ENCODE measurements at places on chromosomes 1 and 21.

DNA sequence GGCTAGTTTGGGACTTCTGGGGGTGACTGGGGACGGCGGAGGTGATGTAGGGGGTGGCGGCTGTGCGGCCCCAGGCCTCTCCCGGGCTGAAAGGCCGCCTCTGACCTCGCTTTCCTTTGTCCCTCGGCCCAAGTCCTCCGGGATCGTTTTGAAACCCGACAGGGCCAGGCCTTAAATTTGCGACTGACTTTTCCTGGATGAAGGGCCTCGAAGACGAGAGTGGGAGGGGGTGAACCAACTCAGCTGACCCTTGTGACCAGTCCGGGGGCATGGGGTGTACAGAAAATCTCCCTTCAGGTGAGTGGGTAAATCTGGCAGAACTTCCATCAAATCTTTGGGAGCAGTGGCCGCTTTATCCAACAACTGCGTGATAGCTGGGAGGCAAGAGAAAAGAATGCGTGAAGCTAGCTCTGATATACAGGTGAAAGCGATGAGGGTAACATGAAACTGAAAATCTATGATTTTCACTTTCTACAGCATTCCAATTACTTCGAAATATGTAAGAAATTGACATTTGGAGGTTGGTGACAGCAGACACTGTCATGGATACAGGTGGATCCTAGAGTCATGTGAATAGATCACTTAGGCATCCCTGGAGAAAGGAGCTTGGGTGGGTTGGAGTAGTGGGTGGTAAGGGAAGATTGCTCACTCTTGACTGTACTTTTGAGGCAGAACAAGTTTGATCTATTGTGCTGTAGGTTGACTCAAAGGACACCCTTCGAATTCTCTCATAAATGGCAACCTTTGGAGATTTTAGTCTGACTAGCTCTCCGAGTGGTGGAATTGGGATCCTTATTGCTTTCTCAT lies 885 bp downstream of the AHCYL1 start:
- no peak for DNase-seq

- DNase-seq: no peak
Observed at GRCh38 chr21:19950347-19950746, 1047.9 kb upstream of the NCAM2 start.

DNA sequence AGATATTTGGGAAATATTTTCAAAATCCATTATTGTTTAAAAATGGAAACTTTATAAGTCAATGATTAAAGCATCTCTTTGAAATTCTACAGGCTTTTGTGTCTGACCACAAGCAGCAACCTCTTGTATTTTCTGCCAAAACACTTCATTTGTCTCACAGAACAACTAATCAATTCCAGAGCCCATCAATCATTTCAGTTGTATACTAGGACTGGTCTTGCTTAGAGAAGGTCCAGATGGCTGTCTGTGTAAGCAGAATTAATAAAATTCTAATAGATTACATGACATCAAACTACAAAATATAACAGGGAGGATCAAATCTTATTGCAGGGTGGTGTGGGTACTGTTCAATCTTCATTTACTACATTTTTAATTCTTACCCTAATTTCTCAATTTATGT lies 76.4 kb downstream of the ACBD6 start:
- DNase-seq: no peak

DNA sequence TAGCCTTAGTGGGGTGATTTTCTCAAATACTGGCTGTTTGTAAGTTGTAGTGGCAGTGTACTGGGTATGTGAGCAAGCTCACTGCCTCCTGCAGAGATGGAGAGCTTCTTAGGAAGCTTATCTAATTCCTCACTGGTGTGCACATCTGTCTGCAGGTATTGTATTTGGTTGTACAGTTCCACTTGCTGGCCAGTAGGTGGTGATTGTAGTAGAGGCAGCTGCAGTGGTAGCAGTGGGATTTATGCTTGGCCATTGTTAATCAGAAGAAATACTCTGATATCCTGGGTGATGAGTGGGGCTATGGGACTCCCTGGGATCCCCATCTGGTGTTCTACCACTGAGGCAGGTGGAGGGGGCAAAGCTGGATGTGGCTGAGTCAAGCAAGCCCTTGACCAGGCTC lies 276.1 kb upstream of the SPAG17 start:
- no peak for DNase-seq

GRCh38 chr1:177138347-177138746 lies 26.2 kb downstream of the ASTN1 start:
- DNase-seq: no peak

DNA sequence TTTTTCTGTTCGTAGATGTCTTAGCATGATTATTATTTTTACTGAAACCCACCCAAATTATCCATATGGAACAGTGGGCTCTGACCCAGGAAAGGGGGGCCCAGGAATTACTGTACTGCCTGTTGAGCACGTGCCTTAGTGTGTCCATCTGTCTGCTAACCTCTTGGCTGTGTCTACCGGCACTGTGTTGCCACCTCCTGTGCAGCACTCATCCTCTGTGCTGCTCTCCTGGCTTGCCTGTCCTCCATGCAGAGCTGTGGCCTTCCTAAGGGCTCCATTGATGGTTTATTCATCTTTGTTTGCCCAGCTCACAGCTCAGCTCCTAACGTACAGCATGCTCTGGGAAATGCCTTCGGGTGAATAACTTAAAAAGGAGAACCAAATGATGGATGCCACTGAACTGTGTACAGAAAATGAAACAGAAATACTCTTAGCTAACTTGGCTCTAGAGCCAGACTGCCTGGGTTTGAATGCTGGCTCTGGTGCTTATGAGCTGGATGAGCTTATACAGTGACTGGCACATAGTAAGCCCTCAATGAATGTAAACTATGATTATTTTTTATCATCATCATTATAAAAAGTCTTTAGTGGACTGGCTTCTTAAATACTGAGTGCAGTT lies 11.4 kb upstream of the RPTN start:
- DNase-seq: no peak

DNA sequence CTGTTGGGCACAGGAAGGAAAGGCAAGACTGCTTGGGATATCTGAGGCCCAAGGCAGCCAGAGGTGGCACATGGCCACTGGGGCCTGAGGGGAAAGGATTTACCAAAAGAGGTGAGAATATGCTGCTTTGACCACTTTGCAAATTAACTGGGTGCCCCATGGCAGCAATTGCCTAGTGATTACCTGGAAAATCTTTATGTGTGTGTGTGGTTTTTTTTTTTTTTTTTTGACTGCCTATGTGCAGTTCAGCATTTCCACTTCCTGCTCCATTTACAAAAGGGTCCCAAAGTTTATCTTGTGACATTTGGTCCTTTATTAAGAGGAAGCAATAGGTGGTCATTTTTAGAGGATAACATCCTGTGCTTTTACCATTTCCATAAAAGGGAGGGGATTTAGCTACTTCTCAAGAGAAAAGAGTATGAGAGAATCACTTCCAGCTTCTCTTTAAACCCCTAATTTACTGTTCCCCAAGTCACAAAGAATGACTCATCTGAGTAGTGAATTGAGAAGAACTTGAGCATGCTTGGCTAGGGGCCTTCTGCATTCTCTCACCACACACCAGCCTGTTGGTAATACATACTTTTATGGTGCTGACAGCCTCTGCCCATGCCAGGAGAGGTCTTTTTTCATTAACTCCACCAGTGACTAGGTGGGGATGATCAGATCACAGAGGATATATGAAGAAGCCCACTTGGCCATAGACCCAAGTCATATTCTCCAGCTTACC lies 52.1 kb downstream of the SYDE2 start:
- DNase-seq: no peak

- DNase-seq: no peak
Observed at GRCh38 chr1:207649210-207649753, 4.3 kb downstream of the CR1L start.

DNA sequence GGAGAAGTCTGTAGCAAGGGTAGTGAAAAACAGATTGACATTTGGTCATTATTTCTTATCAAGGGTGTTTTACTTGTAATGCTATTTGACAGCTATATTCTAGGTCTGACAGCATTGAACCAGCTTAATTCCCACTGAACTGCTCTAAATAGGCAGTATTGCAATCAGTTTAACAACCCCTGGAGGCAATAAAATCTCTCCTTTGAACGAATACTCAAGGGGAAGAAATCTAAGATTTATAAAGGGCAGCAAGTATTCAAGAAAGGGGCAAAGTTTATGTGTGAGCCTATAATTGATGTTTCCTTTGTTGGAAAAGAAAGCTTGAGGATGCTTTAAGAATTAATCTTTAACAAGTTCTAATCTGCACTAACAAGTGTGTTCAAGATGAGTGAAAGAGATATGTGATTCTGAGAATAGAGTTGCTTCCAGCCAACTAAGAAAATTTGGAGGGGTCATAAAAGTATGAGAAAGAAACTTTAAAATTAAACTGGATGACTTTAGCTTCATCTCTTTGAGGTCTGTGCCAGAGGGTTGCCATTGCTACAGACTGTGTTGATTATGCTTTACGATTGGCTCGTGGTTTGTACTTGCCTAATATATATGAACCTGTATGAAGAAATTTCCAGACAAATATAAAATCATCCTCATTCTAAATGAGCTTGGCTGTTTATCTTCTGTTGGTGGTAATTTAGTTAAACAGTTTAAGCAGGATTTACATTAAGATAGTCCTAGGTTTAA lies 72.5 kb downstream of the ZNF326 start:
- no peak for DNase-seq

GRCh38 chr1:167685844-167686243 lies 35.9 kb upstream of the MPZL1 start:
- DNase-seq: no peak

DNA sequence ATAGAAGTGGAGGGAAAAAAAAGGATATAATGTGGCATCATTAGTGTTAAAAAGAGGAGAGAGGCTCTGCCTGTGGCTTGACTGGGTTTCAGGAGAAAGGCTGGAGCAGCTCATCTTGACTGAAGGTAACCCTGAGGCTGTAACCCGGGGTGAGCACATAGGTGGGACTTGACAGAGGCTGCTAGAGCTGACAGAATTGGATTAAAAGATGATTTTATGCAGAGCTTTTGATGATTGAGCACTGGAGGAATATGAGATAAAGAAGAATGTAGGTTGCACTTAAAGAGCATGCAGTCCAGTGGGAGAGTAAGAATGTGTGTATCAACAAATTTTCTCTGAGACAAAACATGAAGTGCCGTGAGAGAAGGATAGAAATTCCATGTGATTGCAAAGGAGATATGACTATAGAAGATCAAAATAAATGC lies 17.3 kb downstream of the LAMC1 start:
- no peak for DNase-seq

DNA sequence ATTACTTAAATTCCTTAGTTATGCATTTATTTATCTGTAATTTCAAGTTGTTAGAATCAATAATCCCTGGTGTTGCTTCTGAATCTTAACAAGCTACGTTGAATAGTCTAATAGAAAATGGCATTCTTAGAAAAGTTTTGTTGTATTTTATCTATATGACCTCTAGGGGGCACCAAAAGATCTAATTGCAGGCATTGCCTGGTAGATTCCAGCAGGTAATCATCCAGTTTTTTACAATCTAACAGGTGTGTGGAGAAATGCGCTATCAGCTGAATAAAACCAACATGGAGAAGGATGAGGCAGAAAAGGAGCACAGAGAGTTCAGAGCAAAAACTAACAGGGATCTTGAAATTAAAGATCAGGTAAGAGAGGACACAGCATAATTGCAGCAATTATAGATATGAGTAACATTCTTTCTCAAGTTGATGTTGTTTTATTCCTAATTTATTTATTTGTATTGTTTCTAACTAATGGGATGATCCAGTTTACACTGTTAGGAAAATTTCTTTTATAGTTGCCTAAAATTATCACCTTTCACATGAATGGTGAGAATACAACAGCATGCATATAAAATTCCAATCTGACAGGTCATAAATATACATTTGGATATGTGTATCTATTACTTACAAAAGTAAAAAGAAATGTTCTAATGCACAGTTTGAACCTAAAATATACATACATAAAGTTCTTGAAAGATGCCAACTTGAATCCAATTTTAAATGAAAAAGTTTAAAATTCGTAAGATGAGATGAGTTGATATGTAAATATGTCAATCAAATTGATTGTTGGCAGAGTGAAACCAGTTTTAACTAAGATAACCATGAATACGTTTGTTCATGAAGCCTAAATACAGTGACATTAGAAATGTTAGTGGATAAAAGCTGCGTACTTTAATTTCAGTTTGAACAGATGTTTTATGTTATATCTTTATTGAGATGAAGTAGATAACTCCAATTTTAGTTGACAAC lies 88.4 kb downstream of the SDCCAG8 start:
- DNase-seq: peak; percentile 43

GRCh38 chr1:160739098-160739511 lies at the start of gene SLAMF7:
Gene SLAMF7 (plus strand): TSS chr1:160739247. CDS start chr1:160739302, 55 bp downstream.
- DNase-seq: no peak

DNA sequence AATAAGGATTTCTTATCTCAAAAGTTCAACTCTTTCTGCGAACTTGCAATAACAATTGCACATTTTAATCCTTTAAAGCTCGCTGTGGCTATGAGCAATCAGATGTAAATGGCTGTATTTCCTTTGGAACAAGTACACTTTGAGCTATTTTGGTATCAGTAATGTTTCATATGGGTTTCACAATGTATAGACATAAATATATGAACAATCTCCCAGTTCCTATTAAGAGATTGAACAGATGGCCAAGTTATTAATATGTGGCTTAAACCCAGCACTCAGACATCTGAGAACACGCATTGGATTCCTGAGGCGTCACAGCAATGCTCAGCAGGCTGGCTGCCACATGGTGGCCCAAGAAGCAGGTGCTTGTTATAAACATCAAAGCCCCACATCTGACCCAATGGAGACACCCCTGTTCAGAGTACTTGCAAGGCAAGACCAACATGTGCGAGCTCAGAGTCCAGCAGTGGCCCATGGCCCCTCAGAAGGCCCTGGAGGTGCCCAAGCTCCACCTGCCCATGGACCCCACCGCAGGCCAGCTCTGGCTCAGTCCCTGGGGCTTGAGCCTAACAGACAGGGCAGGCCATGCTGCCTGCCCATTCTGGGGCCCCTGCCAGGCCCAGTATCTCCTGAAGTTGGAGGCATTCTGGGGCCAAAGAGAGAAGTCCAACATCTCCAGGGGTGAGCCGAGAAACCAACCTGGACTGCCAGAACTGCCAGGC lies 23.7 kb downstream of the PSMG1 start:
- DNase-seq: no peak

Data from central memory CD4-positive, alpha-beta T cell (primary cell).